ENCODE measurements at places on chromosomes 7 and 10.

DNA sequence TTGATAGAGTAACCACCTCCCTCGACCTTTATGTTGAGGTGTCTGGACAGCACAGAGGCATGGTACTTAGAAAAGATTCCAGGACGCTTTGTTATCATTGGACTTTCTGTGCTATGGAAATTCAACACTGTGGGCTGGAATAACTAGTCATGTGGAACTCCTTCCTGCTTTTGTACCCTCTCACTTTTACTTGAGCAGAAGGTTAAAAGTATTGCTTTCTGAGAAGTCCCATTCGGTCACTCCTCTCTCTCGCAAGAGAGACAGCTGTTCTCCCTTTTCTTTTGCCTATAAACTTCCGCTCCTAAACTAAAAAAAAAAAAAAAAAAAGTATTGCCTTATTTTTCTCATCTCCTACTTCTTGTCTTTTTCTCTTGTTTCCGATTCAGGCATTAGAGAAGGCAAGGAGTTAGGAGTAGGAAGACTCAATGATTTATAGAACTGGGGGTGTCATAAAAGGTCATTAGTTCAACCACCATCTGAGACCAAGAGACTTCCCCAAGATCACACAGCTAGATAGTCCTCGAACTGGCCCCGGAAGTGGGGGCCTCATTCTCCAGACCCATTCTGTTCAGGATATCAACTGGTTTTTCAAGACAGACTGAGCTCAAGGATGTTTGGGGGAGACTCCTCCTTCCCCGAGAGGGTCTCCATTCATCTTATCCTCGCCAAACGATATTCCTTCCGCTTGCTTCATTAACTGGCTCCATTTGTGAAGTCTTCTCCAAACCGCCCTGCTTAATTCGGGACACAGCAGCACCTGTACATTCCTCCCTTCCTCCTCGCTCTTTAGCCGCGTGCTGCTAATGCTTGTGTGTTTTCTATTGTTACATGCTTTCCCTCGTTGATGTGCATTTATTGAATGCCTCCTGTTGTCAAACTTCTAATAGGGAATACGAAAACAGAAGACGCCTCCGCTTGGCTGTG, 995 bp upstream of the INPP5F start:
- DNase-seq: no peak

DNA sequence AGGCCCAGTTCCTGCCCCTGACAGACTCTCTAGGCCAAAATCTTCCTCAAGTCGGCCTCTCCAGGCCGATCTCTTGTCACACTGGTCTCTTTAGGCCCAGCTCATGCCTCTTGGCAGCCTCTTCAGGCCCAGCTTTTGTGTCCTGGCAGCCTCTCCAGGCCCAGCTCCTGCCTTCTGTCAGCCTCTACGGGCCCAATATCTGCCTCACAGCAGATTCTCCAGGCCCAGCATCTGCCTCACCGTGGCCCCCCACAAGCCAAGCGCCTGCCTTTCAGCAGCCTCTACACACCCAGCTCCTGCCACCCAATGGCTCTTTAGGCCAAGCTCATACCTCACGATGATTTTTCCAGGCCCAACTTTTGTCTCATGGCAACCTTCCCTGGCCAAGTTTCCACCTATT, 33.0 kb upstream of the VKORC1L1 start:
- no peak for DNase-seq

DNA sequence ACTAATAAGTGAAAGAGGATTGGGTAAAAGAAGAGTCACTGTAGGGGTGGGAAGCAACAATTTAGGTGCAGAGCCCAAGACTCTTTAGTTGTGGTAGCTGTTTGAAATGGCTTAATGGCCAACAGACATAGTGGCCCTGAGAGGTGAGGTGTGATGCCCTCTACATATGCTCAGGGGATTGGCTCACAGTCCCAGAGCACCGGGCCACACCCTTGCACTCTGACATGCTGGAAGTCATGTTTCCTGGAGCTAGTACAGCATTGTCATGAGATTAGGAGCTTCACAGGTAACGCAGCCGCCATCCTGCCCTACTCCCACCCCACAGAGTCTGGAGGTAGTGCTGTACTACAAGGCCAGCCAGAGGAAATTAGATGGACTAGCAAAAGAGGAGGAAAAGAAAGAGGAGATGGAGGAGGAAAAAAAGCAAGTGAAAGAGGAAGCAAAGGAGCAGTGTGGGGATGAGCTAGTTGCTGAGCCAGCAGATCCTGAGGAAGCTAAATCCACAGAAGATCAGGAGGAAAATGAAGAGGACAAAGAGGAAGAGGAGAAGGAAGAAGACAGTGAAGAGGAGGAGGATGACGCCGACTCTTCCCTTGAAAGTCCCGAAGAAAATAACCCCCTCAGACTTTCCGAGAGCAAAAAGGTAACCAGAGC, 14.8 kb upstream of the FLNC start:
- peak; percentile 49 for DNase-seq

DNA sequence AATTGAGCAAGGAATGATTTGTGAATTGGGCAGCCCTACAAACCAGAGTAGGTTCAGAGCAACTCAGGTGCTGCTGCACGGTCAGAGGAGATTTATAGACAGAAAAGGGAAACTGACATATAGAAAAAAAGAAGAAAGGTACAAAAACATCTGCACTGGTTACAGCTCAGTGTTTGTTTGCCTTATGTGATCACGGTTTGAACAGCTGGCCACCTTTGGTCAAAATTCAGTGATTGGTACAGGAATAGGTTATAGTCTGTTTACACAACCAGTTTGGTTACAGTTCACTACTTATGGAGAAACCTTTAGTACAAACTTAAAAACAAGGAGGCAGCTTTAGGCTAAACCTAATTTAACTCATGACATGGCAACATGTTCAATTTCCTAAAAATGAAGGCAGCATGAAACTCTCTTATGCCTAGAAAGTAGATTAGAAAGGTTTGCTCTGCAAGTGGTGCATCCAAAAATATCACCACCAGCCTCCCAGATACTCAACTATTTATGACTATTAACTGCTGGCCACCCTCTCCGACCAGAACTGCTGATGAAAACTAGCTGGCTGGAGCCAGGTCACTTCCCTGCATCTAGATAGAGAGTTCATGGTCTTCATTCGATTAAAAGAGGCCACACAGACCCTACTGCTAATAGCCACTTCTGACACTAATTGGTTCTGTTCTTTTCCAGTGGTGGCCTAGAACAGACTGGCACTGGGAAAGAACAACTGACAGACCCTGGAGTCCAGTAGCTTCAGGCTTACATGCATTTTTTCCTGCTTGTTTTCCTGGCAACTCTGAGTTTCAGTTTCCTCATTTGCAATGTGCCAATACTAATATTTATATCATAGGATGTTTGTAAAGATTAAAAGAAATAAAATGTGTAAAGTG, 548.0 kb downstream of the CCSER2 start:
- DNase-seq: no peak

- no peak for DNase-seq
Observed at GRCh38 chr7:131471250-131472004, 85.0 kb downstream of the PODXL start.

DNA sequence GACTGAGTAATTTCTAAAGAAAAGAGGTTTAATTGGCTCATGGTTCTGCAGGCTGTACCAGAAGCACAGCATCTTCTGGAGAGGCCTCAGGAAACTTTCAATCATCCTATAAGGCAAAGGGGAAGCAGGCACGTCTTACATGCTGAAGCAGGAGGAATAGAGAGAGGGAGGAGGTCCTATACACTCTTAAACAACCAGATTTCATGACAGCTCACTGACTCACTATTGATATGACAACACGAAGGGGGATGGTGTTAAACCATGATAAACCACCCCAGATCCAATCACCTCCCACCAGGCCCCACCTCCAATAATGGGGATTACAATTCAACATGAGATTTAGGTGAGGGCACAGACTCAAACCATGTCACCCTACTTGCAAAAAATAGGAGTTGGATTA, 201.5 kb downstream of the CDK14 start:
- no peak for DNase-seq

- DNase-seq: no peak
Observed at GRCh38 chr7:18003286-18003994, 24.2 kb downstream of the PRPS1L1 start.

GRCh38 chr10:90579602-90580242, 278.1 kb downstream of the HTR7 start:
- DNase-seq: no peak

- no peak for DNase-seq
Observed at GRCh38 chr7:23468526-23469149, 1.7 kb downstream of the IGF2BP3 start.

DNA sequence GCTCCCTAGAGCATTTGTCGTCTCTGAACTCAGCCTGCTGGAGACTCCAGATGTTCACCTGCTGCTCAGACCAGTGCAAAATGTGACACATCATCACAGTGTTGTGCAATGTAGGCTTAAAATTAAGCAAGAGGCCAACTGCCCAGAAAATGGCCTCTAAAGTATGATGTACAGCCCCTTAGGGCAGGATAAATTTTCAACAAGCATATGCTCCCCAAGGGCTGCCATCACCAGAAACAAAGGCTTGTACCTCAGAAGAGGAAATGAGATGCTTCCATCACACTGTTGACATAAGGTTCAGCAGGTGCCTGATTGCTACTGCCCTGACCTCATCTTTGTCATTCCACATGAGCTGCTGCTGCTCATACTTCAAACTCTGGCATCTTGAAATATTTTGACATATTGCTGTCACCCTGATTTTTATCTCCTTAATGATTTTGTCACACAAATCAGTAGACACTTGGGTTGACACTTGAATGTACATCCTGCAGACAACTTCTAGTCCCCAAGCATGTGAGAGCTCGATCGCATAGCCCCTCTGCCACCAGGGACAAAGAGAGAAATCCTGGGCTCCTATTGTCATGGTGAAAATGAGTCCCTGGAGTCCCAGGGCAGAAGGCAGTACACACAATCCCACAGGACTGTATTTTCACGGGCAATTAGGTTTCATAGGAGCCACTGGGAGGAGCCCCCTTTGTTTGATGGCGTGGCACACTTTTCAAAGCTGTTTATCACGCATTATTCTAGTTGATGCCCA, 219.7 kb upstream of the STK17A start:
- DNase-seq: no peak
